ENCODE measurements at places on chromosomes 3 and 15.

DNA sequence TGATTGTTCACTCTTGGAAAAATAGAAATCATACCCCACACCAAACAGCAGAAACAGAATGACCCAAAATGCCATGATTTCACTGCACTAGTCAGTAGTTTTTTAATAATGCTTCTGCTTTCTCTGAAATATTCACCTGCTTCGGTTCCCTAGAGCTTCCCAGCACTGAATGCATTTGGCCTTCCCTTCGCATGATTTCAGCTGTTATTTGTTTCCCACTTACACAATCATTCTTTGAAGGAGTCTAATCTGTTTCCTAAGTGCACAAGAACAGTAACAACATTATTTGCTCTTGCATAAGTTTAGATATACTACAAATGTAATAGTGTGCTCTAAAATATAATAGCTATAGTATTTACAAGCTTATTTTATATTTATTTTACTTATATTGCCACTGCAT lies 178.7 kb downstream of the STAC start:
- DNase-seq, result no peak

GRCh38 chr3:105719791-105720190 lies 149.0 kb downstream of the CBLB start:
- no peak for DNase-seq

- DNase-seq, result no peak
Observed at GRCh38 chr3:16305111-16305541, 40.1 kb downstream of the OXNAD1 start.

DNA sequence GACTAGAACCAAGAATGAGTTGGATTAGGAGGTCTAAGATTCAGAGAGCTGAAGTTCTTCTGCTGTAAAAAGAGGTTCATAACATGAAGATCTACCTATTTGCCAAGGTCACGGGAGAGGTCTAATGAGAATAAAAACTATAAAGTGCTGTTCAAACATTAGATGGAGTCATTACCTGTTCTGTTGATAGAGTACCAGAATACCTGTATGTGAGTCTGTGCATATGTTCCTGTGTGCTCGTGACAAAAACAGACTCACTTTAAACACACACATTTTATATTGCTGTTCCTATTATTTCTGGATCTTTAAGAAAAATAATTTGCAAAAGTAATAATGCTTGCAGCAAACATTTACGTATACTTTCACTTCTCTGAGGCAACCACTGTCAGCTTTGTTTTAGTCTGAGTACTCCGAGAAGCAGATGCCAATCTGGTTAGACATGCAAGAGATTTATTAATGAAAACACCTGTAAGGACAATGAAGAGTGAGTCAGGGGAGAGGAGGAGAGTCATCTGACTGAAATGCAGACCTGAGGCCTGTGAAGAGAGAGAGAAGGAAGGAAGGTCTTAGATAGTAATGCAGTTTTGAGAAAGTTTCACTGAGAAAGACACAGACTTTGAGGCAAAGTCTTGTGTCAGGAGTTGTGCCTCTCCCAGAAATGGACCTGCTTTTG lies 221.2 kb downstream of the SQOR start:
- no peak for DNase-seq

All from Kasumi-1 (cell line).